ENCODE measurements at places on chromosomes 7 and 10.

DNA sequence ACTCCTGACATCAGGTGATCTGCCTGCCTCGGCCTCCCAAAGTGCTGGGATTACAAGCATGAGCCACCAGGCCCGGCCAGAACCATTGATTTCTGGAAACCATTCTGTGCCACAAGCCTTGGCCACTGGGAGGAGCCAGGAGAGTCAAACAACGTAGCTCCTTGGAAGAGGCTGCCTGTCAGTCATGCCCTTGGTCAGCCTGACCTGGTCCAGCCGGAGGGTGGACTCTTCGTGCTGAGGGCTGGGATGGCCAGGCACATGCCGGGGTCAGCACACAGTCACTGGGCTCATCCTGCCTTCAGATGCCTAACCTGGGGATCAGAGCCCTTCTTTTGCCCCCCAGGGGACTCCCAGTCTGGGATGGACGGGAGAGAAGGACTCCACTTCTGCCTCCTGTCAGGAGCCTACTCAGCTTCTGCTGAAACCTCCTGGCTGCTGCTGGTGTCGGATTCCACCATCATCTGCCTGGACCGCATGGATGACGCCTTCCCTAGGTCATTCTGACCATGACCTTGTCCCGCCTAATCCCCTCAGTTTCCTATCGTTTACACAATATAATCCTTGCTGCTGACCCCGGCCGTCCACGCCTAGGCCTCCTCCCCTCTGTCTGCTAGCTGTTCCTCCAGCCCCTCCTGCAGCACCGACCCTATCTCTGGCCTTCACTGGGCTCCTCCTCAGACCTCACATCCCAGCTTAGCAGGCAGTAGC is 30.4 kb downstream of the TMEM270 start:
- no peaks in the 10 kb centered on the region for H3K36me3 ChIP-seq
- DNase-seq = no peak
- peaks cover 20% of the 10 kb centered on the region for H3K27me3 ChIP-seq
- H3K4me1 ChIP-seq = peaks cover 7% of the 10 kb centered on the region

DNA sequence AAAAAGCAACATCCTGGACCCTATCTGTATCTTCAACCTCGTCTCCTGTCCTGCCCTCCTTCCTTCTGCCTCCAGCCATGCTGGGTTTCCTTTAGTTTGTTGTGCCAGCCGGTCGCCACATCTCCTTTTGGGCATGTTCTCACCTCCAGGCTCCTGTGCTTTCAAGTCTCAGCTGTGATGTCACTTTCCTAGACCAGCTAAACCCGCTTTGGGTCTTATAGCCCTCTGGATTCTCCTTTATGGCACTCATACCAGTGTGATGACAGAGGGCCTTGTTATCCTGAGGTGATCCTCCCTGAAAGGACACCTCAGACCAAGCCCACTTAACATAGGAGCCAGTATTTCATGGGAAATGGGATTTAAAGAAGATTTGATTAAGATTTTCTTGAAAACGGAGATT is 108.6 kb downstream of the EMX2 start:
- H3K36me3 ChIP-seq = peaks cover 3% of the 10 kb centered on the region
- no peak for DNase-seq
- peaks cover 1% of the 10 kb centered on the region for H3K4me1 ChIP-seq
- no peak overlapping the region for H3K27ac ChIP-seq
- no peak overlapping the region for H3K4me3 ChIP-seq
- peaks cover 21% of the 10 kb centered on the region for H3K27me3 ChIP-seq

- no peak overlapping the region for H3K4me3 ChIP-seq
- H3K27me3 ChIP-seq = no peaks in the 10 kb centered on the region
- H3K27ac ChIP-seq = no peak overlapping the region
- H3K36me3 ChIP-seq = peaks cover 1% of the 10 kb centered on the region
These were observed 15.9 kb downstream of the ITPRIP start for GRCh38 chr10:104322416-104322782.

GRCh38 chr10:44889834-44890233 is 21.3 kb upstream of the TMEM72 start:
- no peak overlapping the region for H3K4me3 ChIP-seq
- no peaks in the 10 kb centered on the region for H3K4me1 ChIP-seq
- H3K27me3 ChIP-seq = peaks cover 9% of the 10 kb centered on the region

DNA sequence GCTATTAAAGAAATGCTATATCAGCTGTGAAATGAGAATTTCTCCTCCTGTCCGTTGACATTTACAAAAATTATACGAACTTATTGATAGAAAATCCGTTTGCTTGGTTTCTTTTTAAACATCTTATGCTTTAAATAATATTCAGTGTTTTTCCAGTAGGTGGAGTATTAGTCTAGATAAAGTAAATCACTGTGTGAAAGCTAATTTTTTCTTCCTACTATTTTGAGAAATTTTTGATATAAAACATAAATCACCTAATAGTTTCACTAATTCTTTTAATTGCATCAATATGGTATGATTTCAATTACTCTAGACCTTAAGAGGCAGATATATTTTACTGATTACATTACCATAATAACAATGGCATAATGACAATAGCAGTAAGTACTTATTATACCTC is 335.2 kb upstream of the C7orf33 start:
- no peak overlapping the region for H3K4me3 ChIP-seq
- peaks cover 1% of the 10 kb centered on the region for H3K36me3 ChIP-seq
- no peak overlapping the region for H3K27ac ChIP-seq
- H3K4me1 ChIP-seq = no peaks in the 10 kb centered on the region

- no peak overlapping the region for H3K27ac ChIP-seq
- no peaks in the 10 kb centered on the region for H3K27me3 ChIP-seq
These were observed 62.0 kb downstream of the SLIT1 start for GRCh38 chr10:97123765-97124164.

- DNase-seq = no peak
- H3K4me3 ChIP-seq = no peak overlapping the region
These were observed 18.4 kb downstream of the EEPD1 start for GRCh38 chr7:36171503-36171902.

DNA sequence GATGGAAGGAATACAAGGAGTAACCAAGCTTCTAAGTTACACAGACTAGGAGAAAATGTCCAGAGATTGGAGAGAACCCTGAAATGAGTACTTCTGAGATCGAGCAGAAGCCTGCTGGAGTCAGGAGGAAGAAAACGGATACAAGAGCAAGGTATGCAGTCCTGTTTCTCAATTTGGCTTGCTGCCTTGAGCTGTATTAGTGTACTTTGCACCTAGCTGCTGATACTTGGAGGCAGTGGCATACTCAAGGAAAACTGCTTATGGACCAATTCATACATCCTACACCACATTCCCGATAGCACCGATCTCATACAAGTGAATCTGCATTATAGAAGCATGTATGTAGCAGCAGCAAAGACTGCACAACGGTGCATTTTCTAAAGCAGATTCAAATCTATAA is 14.4 kb downstream of the PIP4K2A start:
- H3K27me3 ChIP-seq = no peaks in the 10 kb centered on the region
- H3K27ac ChIP-seq = peak overlapping the region; percentile 38
- H3K4me1 ChIP-seq = peaks cover 33% of the 10 kb centered on the region

DNA sequence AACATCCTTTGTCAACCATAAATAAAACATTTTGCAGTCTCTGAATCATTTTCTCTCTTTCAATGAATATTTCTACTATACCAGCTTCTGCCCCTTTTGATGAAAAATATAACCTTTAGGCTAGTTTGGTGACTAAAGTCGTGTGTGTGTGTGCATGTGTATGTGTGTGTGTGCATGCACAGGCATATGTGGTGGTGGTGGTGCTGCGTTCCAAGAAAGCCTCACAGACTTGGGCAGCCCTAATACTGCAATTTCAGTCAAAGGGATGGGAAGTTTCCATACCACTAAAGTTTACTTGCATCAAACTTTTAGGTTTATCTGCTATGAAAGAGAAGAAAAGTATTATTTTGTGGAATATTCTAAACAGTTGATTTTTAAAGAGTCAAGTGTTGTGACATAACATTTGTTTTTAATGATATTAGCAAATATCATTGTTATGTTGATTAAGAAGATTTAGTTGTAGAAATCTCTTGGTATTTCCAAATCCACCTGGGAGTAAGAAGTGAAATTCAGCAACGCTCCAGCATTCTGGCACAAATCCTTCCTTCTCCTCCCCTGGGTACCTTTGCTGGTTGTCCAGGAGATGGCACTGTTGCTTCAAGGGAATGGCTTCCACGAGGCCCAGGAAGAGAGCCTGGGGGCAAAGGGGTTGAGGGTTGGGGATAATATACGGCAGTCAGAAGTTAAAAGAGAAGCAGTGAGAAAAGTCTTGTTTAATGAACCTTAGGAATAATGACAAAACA is 41.5 kb downstream of the ASB4 start:
- H3K27me3 ChIP-seq = no peaks in the 10 kb centered on the region
- peak; percentile 31 for DNase-seq
- H3K36me3 ChIP-seq = no peaks in the 10 kb centered on the region
- no peak overlapping the region for H3K4me3 ChIP-seq

GRCh38 chr7:36260481-36260880 is 107.4 kb downstream of the EEPD1 start:
- peaks cover 19% of the 10 kb centered on the region for H3K4me1 ChIP-seq
- peaks cover 13% of the 10 kb centered on the region for H3K36me3 ChIP-seq
- no peak overlapping the region for H3K27ac ChIP-seq
- no peak overlapping the region for H3K4me3 ChIP-seq
- no peak for DNase-seq

GRCh38 chr10:33286157-33286934 is 48.1 kb downstream of the NRP1 start:
- H3K4me3 ChIP-seq = no peak overlapping the region
- peaks cover 3% of the 10 kb centered on the region for H3K36me3 ChIP-seq
- DNase-seq = no peak
- no peak overlapping the region for H3K27ac ChIP-seq
- peaks cover 57% of the 10 kb centered on the region for H3K4me1 ChIP-seq

GRCh38 chr7:33854801-33855350 is 50.5 kb upstream of the BMPER start:
- H3K27me3 ChIP-seq = peaks cover 30% of the 10 kb centered on the region
- H3K4me1 ChIP-seq = no peaks in the 10 kb centered on the region
- no peak for DNase-seq
- H3K36me3 ChIP-seq = no peaks in the 10 kb centered on the region
- H3K27ac ChIP-seq = no peak overlapping the region

GRCh38 chr7:130207033-130207432 is 627 bp upstream of the SSMEM1 start:
- no peak overlapping the region for H3K4me3 ChIP-seq
- DNase-seq = no peak
- H3K27me3 ChIP-seq = no peaks in the 10 kb centered on the region
- H3K27ac ChIP-seq = no peak overlapping the region

DNA sequence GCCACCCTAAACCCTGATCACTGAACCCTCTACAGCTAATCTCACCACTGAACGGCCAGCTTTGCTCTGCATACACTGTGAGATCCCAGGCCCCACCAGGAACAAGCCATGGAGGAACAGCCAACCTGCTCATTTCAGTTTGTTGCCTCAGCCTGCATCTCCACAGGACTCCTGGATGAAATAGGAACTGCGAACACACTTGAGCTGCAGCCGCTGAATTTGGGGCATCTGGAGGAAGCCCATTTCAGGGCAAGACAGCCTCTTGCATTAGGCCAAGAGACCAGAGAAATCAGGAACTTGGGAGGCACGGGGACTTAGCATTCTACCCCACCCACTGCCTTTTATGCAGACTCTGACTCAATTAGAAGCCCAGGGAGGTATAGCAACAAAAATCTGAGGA is 14.5 kb upstream of the EGR2 start:
- no peak overlapping the region for H3K4me3 ChIP-seq
- peaks cover 3% of the 10 kb centered on the region for H3K27me3 ChIP-seq
- no peak for DNase-seq

- DNase-seq = no peak
- H3K4me1 ChIP-seq = no peaks in the 10 kb centered on the region
- no peaks in the 10 kb centered on the region for H3K36me3 ChIP-seq
- no peak overlapping the region for H3K4me3 ChIP-seq
These were observed 8.1 kb upstream of the ZNF727 start for GRCh38 chr7:64037095-64037494.

GRCh38 chr7:121436688-121437087 is 40.6 kb upstream of the FAM3C start:
- no peaks in the 10 kb centered on the region for H3K27me3 ChIP-seq
- no peak overlapping the region for H3K4me3 ChIP-seq
- H3K4me1 ChIP-seq = peaks cover 10% of the 10 kb centered on the region
- DNase-seq = no peak
- H3K27ac ChIP-seq = no peak overlapping the region

All from progenitor cell of endocrine pancreas (in vitro differentiated cells).